RPMI8226 (cell line): ENCODE measurements at places on chromosomes 1 and 21.

DNA sequence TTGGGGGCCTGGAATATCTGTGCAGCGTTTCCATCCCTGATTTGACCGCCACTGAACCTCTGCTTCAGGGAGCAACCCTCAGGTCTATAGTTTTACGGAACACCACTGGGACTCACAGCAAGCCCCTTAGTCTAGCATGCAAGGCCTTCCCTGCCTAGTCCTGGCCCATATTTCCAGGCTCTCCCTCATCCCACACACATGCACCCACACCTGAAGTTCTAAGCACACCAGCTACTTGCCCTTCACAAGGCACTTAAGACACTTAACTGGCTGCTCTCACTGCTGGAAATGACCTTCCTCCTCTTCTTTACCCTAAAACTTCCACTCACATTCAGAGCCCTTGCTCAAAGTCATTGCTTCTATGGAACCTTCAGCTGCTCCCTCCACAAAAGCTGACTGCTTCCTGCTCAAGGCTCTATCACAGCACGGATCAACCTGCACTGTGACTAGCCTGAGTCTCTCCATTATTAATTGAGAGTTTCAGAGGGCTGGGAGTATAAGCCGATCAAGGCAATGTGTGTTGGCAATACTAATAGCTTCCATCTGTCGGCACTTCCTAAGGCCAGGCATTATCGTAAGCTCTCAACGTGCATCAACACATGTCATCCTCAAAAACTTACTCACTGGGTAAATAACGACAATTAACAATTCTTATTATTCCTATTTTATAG lies 84.3 kb downstream of the RRAGC start:
- no peak for DNase-seq

DNA sequence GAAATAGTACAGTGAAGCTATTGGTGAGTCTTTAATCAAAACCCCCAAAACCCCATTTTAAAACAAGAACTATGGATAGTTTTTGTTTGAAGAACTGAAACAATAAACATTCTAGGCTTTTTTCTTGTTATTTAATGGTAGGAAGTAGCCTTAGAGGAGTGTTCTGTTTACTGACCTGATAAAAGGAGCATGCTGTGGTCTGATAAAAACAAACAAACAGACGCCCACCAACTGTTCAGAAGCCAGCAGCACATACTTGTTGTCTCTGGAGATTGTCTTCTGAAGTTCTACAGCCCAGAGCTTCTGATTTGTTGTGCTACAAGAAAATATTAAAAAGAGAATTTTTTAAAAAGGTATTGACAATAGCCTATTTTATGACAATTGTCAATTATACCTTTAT lies 54.1 kb upstream of the CFAP298 start:
- no peak for DNase-seq

- no peak for DNase-seq
Observed at GRCh38 chr1:114316204-114316603, 162.5 kb upstream of the SYT6 start.

GRCh38 chr1:146036241-146036964 lies 14.9 kb upstream of the HJV start:
- DNase-seq = no peak

DNA sequence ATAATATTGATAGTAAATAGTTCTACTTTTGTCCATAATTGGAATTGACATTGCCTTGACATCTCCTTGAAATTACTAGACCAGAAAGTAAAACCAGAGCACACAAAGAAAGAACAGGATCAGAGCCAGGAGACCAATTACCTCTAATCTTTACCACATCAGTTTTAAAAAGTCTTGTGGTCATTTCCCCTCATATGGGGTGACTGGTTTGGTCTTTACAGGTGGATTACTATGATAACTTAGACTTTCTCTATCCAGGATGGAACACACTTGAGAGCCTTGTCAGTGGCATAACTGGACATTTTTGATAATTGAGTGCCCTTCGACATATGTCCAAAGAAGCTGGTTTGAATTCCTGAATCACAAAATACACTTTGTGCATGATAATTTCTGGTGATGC lies 1148.1 kb upstream of the NCAM2 start:
- no peak for DNase-seq

DNA sequence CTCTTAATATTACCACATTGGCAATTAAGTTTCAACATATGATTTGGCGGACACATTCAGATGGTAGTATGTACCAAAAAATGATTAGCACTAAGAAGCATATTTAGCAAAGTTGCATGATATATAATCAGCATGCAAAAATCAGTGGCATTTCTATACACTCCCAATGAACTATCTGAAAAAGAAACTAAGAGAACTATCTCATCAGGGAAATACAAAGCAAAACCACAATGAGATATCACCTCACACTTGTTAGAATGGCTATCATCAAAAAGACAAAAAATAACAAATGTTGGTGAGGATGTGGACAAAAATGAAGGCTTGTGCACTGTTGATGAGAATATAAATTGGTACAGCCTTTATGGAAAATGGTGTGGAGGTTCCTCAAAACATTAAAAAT lies 31.4 kb upstream of the DENND1B start:
- DNase-seq = no peak

- DNase-seq = no peak
Observed at GRCh38 chr1:46592823-46593222, 11.2 kb downstream of the MKNK1 start.

DNA sequence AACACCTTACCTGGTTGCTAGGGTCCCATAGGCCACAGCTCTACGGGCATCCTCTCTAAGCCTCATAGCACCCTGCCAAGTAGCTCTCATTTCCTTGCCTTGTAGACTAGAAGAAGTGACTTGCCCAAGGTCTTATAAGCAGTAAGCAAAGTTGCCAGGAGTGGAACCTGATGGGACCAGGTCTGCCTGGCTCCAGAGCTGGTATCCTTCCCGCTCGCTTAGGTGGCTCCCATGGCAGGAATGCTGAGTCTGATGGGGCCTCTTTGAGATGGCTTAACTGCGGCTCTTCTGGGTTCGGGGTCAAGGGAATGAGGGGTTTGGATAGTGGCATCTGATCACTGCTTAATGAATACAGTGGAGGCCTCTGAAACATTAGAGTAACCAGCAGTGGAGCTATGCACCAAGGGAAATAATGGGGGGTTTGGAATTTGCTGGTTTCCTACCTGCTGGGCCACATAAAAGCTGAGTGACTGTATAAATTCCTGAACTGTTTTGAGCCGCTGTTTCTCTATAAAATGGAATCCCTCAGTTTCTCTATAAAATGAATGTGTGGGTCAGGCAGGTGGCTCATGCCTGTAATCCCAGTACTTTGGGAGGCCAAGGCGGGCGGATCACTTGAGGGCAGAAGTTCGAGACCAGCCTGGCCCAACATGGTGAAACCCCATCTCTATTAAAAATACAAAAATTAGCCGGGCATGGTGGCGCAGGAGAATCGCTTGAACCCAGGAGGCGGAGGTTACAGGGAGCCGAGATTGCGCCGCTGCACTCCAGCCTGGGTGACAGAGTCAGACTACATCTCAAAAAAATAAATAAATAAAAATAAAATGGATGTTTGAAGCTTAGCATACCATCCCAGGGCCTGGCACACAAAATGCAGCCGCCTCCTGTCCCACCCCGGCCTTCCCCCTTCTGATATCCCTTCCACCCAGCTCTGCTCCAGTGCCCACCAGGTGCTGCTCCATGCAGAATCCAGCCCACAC lies 12.4 kb downstream of the FAM151A start:
- no peak for DNase-seq

DNA sequence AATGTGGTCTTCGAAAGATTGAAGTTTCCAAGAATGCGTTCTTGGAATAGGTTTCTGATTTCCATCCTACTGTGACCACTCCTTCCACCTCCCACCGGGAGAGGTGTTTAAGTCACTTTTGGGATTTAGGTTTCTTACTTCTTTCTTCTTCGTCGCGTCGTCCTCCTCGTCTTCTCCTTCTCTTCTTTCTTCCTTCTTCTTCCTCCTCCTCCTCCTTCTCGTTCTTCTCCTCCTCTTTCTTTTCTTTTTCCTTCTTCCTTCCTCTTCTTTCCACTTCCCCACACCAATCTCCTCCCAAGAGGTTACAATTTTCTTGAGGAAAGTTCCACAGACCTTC lies 2.1 kb downstream of the CACHD1 start:
- no peak for DNase-seq
